ENCODE measurements at places on chromosomes 2 and 18. TPM values are rescaled to one million over a fixed set of nuclear protein-coding genes. Genes with fewer than 3 reads are reported as not detected.

Gene CD207
- total RNA-seq, result not detected

Gene MOGAT1
- total RNA-seq, result not detected

Gene GCG
- total RNA-seq, result not detected

Gene AOX1
- total RNA-seq, result 57.4 TPM

Gene PXDN
- total RNA-seq, result 372 TPM

Gene DNAJC10
- 116 TPM for total RNA-seq

Gene IL36RN
- total RNA-seq, result not detected

Gene TSGA10
- total RNA-seq, result 1.9 TPM

Gene MRO
- total RNA-seq, result not detected

Gene VWC2L
- total RNA-seq, result under 0.01 TPM

Gene NAB1
- 32.2 TPM for total RNA-seq

Gene TLX2
- total RNA-seq, result not detected

Gene SERPINB10
- total RNA-seq, result not detected

Gene CCDC68
- total RNA-seq, result 9.1 TPM

Gene FHOD3
- 5.2 TPM for total RNA-seq

Gene TIA1
- 114 TPM for total RNA-seq

Gene CXCR2
- total RNA-seq, result not detected

Data from fibroblast of villous mesenchyme (primary cell).